ENCODE measurements at places on chromosomes 7 and 10. TPM values are rescaled to one million over a fixed set of nuclear protein-coding genes. Genes with fewer than 3 reads are reported as not detected.

Gene CASP2
- polyA plus RNA-seq, result 18.6 TPM

GRCh38 chr7:121448429-121448828 lies 52.3 kb upstream of the FAM3C start:
- no peak for DNase-seq

GRCh38 chr7:142886866-142887265 lies 1.3 kb upstream of the TRPV6 start:
- DNase-seq, result no peak

Gene ZNF277
- polyA plus RNA-seq, result 30.3 TPM

Gene DNAJC12
- 8.3 TPM for polyA plus RNA-seq

Measured in AG04450 (cell line).